ENCODE measurements at places on chromosomes 16 and 17.

GRCh38 chr16:17850581-17851250, 380.0 kb upstream of the XYLT1 start:
- no peak overlapping the region for H3K27ac ChIP-seq
- DNase-seq: no peak
- no peaks in the 10 kb centered on the region for H3K4me1 ChIP-seq
- no peaks in the 10 kb centered on the region for H3K27me3 ChIP-seq
- H3K36me3 ChIP-seq: no peaks in the 10 kb centered on the region

DNA sequence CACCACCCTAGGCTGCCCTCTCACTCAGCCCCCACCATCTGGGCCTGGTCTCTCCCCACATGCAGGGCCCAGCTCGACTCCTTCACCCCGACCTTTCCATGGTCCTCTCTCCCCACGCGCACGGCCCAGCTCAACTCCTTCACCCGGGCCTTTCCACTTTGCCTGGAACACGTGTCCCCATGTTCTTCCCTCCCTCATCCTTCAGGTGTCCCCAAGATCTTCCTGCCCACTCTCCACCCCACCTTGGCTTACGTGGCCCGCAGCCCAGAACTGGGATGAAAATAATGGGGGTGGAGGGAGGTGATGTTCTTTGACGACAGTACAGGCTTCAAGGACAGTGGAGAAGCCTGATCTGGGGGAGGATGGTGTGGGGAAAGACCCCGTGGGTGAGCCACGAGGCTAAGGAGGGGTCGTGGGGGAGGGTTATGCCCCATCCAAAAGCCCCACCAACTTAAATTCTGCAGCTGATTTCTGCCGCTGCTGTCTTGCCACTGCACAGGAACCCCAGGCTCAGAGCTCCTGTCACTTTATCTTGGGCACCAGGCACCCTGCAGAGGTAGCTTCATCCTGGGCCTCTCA, 9.9 kb upstream of the MEAK7 start:
- no peaks in the 10 kb centered on the region for H3K36me3 ChIP-seq
- DNase-seq: no peak
- no peak overlapping the region for H3K4me3 ChIP-seq
- H3K27ac ChIP-seq: no peak overlapping the region
- peaks cover 30% of the 10 kb centered on the region for H3K4me1 ChIP-seq
- H3K27me3 ChIP-seq: peaks cover 5% of the 10 kb centered on the region

DNA sequence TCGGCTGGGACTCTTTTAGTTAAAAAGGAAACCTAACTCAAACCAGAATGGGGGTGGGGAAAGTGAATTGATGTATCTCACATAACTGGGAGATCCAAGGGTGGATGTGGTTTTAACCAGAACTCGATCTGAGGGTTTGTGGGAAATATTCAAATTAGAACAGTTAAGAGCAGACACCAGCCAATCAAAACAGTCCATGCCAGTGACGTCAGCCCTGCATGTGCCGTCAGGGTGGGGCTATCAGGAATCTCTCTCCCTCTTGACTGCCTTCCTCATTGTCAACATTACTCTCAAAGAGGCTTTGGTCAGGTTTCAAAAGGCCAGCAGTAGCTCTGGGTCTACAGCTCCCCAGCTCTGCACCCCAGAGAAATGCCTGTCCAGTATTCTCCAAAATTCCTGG, 94.2 kb upstream of the HSBP1 start:
- no peak overlapping the region for H3K4me3 ChIP-seq
- DNase-seq: no peak
- H3K27ac ChIP-seq: no peak overlapping the region
- no peaks in the 10 kb centered on the region for H3K36me3 ChIP-seq
- no peaks in the 10 kb centered on the region for H3K4me1 ChIP-seq
- peaks cover 11% of the 10 kb centered on the region for H3K27me3 ChIP-seq

DNA sequence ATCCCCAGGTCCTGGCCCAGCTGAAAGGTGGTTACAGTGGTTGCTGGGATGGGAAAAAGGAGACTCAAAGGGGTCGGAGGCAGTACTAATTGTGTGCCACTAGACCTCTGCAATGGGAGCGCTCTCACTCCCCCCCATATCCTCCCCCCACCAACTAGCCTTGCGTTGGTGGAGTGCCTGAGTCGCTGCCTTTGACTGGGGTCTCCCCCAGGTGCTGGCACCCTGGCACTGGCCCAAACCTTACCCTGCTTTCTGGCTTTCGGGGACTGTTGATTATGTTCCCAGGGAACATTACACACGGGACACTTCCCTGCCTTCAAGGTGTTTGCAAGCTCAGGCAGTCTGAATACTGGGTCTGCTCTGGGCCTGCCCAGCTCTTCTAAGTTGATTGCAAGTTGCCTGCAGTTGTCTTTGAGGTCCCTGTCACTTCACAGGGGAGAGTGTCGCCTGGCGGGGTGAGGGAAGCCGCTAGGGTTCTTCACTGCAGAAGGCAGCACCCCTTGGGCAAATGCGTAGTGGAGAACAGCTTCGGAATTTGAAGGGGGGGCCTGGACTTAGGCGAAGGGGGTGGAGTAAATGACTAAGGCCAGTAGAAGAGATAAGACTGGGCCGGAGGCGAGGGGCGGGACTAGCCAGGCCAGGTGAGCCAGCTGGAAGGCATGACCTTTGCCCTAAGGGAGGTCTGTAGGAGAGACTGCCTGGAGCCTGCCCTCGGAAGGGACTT, 98.0 kb downstream of the RAB11FIP4 start:
- peak; percentile 72 for DNase-seq
- H3K27ac ChIP-seq: peak overlapping the region; percentile 63
- peaks cover 12% of the 10 kb centered on the region for H3K36me3 ChIP-seq
- peak overlapping the region; percentile 95 for H3K4me3 ChIP-seq
- no peaks in the 10 kb centered on the region for H3K27me3 ChIP-seq

DNA sequence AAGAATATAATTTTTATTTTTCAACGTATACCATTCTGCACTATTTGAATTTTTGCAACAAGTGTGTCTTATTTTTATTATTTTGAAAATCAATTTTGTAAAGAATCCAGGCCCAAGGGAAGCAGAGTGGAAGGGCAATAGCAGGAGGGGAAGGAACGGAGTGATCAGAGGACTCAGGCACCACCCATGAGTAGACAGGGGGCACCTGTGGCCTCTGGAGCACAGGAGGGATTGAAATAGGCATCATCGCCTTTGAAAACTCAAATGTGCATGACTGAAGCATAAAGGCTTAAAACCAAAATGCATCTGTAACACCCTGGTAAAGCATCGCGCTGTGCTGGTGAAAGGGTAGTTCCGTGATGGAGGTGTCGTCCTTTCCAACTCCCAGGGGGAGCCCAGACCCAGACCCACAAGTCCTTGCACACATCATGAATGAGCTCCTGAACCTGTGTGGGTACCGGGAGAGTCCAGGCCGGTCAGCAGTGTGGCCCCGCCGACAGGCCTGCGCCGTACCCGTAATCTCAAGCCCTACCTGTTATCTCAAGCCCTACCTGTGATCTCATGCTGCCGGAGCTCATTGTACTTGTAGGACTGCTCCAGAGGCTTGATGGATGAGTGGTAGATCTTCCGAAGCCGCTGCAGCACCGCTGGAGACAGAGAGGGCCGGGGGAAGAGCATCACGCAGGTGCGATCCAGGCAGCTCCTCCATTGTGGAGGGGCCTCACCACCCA, 39.1 kb downstream of the SRL start:
- H3K4me3 ChIP-seq: no peak overlapping the region
- DNase-seq: no peak
- H3K27ac ChIP-seq: no peak overlapping the region
- peaks cover 6% of the 10 kb centered on the region for H3K4me1 ChIP-seq
- 0 out of 2 replicates have a peak, but pooled peaks cover 2% of the 10 kb centered on the region for H3K27me3 ChIP-seq
- H3K36me3 ChIP-seq: no peaks in the 10 kb centered on the region

GRCh38 chr17:334974-335481, 17.6 kb downstream of the RPH3AL start:
- peaks cover 18% of the 10 kb centered on the region for H3K4me1 ChIP-seq
- peaks cover 10% of the 10 kb centered on the region for H3K36me3 ChIP-seq
- H3K27ac ChIP-seq: no peak overlapping the region
- H3K4me3 ChIP-seq: no peak overlapping the region
- no peaks in the 10 kb centered on the region for H3K27me3 ChIP-seq
- no peak for DNase-seq

GRCh38 chr16:69490707-69491324, 66.4 kb downstream of the CYB5B start:
- no peak overlapping the region for H3K4me3 ChIP-seq
- H3K27me3 ChIP-seq: no peaks in the 10 kb centered on the region
- DNase-seq: no peak
- no peaks in the 10 kb centered on the region for H3K36me3 ChIP-seq
- H3K27ac ChIP-seq: no peak overlapping the region

- H3K27ac ChIP-seq: no peak overlapping the region
- H3K36me3 ChIP-seq: no peaks in the 10 kb centered on the region
- no peaks in the 10 kb centered on the region for H3K4me1 ChIP-seq
- H3K4me3 ChIP-seq: no peak overlapping the region
These were observed 196.5 kb downstream of the TANC2 start for GRCh38 chr17:63162406-63163157.

DNA sequence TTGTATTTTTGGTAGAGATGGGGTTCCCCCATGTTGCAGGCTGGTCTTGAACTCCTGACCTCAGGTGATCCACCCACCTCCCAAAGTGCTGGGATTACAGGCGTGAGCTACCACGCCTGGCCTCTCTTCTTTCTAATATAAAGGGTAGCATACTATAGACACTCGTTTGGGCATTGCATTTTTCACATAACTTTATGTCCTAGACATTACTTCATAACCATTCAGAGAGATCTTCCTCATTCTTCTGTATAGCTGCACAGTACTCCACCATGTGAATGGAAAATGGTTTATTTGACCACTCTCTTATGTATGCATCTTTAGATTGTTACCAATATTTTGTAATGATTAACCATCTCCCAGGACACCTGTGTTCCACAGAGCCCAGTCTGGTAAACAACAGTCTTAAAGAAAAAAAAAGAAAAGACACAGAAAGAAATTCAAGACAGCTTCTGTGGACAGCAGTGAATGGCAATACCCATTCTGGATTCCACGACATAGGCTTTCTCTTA, 42.1 kb downstream of the TK2 start:
- peaks cover 20% of the 10 kb centered on the region for H3K4me1 ChIP-seq
- H3K4me3 ChIP-seq: no peak overlapping the region
- H3K36me3 ChIP-seq: peaks cover 3% of the 10 kb centered on the region
- no peak for DNase-seq

GRCh38 chr17:20103454-20104446, 94.6 kb downstream of the SPECC1 start:
- no peaks in the 10 kb centered on the region for H3K36me3 ChIP-seq
- no peaks in the 10 kb centered on the region for H3K27me3 ChIP-seq
- no peak for DNase-seq
- no peak overlapping the region for H3K4me3 ChIP-seq

- H3K4me1 ChIP-seq: no peaks in the 10 kb centered on the region
- H3K27ac ChIP-seq: no peak overlapping the region
- H3K4me3 ChIP-seq: no peak overlapping the region
- peaks cover 65% of the 10 kb centered on the region for H3K27me3 ChIP-seq
These were observed 14.7 kb downstream of the SPNS2 start for GRCh38 chr17:4513113-4514032.

DNA sequence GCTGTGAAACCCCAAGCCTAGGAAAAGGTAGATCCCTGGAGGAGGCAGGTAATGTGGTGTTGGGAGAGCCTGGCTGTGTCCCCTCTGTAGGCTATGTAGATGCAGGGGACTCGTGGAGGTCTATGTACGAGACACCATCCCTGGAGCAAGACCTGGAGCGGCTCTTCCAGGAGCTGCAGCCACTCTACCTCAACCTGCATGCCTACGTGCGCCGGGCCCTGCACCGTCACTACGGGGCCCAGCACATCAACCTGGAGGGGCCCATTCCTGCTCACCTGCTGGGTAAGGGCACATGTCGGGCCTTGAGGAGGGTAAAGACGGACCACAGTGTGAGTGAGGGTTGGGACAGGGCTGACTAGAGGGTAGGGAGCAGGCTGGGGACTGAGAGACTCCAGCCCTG, 12.0 kb downstream of the ACE start:
- H3K36me3 ChIP-seq: no peaks in the 10 kb centered on the region
- no peak overlapping the region for H3K27ac ChIP-seq
- H3K4me3 ChIP-seq: no peak overlapping the region
- peaks cover 22% of the 10 kb centered on the region for H3K27me3 ChIP-seq

GRCh38 chr16:85986931-85987749, 88.2 kb downstream of the IRF8 start:
- no peak overlapping the region for H3K27ac ChIP-seq
- H3K27me3 ChIP-seq: peaks cover 39% of the 10 kb centered on the region
- no peaks in the 10 kb centered on the region for H3K36me3 ChIP-seq
- H3K4me1 ChIP-seq: peaks cover 8% of the 10 kb centered on the region
- DNase-seq: peak; percentile 12

- DNase-seq: peak; percentile 35
- no peak overlapping the region for H3K27ac ChIP-seq
- H3K36me3 ChIP-seq: peaks cover 59% of the 10 kb centered on the region
- no peaks in the 10 kb centered on the region for H3K4me1 ChIP-seq
These were observed 50.0 kb downstream of the SF3B3 start for GRCh38 chr16:70573451-70574121.

- no peak overlapping the region for H3K4me3 ChIP-seq
- no peak overlapping the region for H3K27ac ChIP-seq
- H3K27me3 ChIP-seq: no peaks in the 10 kb centered on the region
- H3K4me1 ChIP-seq: peaks cover 52% of the 10 kb centered on the region
These were observed 4.4 kb downstream of the FDXR start for GRCh38 chr17:74868251-74868907.

DNA sequence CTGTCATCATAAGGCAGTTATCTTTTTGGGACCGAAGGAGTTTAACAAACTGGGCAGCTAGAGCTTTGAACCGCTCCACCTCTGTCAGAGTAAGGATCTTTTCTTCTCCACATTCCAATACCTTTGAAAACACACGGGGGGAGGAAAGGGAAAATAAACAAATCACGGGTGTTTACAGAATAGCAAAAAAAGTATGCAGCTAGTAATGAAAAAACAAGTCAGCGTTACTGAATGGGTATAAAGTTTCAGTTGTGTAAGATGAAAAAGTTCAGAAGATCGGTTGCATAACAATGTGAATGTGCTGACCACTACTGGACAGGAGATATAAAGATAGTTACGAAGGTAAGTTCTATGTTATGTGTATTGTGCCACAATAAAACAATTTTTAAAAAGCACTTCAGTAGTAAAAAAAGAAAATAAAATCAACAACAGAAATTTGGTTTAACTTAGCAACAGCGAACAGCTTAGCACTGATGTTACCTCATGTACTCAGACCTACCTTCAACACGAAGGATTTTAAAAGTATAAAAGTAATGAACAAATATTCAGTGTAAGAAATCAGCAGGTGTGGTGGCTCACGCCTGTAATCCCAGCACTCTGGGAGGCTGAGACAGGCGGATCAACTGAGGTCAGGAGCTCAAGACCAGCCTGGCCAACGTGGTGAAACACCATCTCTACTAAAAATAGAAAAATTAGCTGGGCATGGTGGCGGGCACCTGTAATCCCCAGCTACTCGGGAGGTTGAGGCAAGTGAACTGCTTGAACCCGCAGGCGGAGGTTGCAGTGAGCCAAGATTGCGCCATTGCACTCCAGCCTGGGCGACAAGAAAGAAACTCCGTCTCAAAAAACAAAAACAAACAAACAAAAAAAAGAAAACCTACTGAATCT, 34.3 kb downstream of the MARF1 start:
- peaks cover 44% of the 10 kb centered on the region for H3K36me3 ChIP-seq
- peaks cover 69% of the 10 kb centered on the region for H3K4me1 ChIP-seq
- peak overlapping the region; percentile 58 for H3K27ac ChIP-seq
- DNase-seq: peak; percentile 90

All from HepG2 (cell line).